ENCODE measurements at places on chromosomes 11 and 22. TPM values are rescaled to one million over a fixed set of nuclear protein-coding genes. Genes with fewer than 3 reads are reported as not detected.
A peak's percentile ranks its signal among the peaks of the same experiment; 100 is the strongest.

The ALX4 gene
- total RNA-seq = 0.07 TPM

GRCh38 chr22:17949642-17950473 is 74.5 kb downstream of the MICAL3 start:
- no peak for DNase-seq

The TRIM51 gene
- not detected for total RNA-seq

GRCh38 chr11:20362481-20362880 is 1.0 kb upstream of the HTATIP2 start:
- DNase-seq = no peak

DNA sequence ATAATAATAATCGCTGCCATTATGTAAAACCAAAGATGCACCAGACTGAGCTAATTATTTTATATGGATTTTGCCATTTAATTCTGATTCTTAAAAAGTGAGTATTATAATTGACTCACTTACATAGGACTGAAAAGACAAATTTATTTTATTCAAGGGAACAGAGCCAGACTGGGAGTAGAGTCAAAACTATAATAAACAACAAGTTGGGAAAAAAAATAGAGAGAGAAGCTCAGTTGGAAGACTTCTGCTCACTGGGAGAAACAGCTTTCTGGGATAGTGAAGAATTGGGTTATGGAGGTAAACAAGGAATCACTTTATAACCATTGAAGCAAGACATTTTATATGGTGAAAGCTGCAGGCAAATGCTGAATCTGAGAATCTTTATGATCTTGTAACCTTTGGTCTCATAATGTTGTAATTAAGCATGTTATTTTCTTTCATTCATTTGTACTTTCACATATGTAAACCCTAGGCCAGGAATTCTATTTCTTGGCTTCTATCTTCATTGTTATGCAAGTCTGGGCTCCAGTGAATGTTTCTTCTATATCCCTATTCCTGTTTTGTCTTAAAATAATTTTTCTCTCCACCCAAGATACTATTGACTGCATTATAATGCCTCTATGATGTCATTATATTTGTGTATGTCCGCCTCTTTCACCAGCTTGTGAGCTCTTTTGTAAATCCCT is 725.3 kb upstream of the CCDC179 start:
- DNase-seq = no peak

The PRR5L gene
- total RNA-seq = 1.6 TPM

DNA sequence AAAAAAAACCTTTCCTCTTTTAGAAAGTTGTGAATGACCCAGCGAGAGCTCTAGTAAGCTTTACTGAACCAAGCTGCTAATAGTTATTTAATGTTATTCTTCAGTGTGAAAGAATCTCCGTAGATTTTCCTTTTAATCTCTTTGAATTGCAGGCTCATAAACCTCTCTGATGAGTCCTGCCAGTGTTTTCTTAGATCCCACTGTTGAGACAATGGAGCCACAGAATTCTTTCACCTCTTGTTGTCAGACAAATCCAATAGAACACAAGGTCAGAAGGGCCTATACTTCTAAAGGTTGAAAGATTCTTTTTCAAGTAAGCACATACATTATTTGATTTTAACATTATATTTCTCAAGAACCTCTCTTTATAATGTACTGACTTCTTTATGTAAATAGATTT is 52.2 kb downstream of the DNAJC24 start:
- DNase-seq = no peak

GRCh38 chr22:36510966-36511881 is 4.4 kb upstream of the FOXRED2 start:
- DNase-seq = no peak

DNA sequence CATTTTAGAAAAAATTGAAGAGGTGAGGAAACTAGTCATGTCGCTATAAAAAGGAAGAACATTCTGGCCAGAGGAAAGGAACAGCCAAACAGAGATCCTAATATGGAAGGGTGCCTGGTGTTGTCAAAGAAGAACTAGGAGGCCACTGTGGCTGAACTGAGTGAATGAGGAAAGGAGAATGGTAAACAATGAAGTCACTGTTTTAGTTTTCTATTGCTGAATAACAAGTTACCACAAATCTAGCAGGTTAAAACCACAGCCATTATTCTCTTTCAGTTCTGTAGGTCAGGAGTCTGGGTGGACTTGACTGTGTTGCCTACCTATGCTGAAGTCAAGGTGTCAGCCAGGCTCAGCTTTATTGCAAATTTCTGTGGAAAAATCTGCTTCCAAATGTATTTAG is 549.3 kb upstream of the CCDC90B start:
- no peak for DNase-seq

The ALKBH8 gene
- 6.8 TPM for total RNA-seq

DNA sequence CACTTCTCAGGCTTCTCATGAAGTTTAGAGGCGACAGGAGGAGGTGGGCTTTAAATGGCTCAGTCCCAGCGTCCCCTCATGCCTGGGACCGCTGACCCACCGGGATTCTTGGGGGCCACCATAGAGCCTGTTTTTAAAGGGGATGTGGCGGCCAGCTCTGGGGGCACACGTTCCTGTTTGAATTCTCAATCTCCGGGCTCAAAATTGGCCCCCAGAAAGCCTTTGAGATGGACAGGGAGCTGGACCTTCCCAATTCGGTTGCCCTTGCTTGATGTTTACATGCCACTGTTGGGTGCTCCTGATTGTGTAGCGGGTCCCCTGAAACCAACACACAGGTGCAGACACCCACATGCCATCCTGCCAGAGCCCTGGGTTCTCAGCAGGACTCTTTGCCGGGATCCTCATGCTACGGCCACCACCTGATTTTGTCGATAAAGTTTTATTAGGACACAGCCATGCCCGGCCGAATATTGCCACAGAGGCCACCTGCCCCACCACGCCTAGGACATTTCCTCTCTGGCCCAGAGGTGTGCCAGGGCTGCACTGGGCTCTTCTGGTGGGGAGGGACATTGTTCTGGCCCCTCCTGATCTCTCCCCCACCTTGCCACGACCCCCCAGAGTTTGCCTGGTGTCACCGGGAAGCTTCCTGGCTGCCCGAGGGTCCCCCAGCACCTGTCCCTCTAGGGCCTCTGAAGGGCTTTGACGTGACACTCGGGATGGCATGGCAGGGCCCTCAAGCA is 71.6 kb downstream of the KCNQ1 start:
- peak; percentile 21 for DNase-seq

DNA sequence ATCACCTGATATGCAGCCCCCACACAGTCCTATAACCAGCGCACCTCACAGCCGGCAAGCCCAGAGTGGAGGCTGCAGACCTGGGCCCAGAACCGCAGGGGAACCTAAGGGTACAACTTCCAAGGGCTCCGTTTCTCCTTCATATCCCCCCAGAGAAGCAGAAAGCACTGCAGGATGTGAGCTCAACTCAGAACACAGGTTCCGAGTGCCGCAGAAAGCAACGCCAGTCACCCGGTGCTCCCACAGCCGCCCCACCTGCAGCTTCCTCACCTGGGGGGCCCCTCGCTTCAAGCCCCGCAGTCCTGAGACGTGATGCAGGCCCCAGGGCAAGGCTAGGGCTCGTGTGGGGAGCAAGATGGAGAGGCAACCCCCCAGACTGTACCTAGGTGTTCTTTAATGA is 2.5 kb downstream of the TSSK2 start:
- DNase-seq = no peak

The CRYBB3 gene
- total RNA-seq = not detected

Measured in left ventricle myocardium superior (tissue), 1 donor.